ENCODE measurements at places on chromosomes 4 and X.

DNA sequence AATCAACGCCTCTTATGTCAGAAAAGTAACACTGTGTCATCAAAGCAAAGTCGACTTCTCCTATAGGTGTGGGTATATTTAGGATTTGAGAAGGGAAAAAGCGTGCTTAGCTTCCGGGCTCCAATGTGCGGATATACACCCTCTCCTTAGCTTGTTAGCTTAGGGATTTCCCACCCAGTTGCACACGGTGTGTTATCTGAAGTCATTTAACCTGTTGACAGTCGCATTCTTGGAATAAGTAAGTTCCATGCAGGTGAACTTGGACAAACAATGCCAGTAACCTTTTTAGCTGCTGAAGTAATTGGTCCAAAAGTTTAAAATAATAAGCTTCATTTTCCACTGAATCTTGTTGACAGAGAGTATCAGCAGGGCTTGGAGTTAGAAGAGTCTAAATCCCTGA is 113.7 kb downstream of the SHROOM3 start:
- no peak for DNase-seq

DNA sequence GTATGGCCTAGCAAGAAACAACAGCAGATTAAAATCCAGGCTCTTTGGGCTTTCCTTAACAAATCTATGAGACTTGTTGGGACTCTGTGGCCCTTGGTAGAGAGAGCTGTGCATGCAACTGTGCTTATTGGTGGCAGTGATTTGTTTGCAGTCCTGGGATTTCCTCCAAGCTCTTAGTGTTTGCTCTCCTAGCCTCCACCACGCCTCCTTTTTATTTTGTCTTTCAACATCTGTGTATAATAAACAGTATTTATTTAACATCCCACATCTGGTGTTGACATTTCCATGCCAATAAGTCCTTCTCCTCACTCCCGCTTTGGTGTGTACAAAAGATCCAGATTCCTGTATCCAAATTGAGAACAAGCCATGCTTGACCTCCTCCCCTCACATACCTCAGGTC is 3.1 kb downstream of the TNMD start:
- DNase-seq = no peak

DNA sequence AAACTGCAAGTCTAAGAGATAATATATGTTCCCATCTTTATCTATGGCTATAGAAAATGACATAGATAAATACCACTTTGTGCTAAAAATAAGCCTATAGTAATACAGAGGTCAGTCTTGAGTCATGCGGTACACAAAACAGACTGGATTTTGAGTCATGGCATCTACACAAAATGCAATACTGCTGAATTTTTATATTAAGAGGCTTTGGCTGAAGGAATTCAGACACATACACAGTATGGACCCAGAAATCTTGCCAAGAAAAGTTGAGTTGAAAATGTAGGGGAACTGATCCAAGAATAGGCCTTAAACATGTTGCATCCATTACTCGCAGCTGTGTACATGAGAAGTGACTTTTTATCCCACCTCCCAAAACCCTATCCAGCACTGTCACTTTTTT is 184.4 kb downstream of the TENM3 start:
- DNase-seq = no peak

DNA sequence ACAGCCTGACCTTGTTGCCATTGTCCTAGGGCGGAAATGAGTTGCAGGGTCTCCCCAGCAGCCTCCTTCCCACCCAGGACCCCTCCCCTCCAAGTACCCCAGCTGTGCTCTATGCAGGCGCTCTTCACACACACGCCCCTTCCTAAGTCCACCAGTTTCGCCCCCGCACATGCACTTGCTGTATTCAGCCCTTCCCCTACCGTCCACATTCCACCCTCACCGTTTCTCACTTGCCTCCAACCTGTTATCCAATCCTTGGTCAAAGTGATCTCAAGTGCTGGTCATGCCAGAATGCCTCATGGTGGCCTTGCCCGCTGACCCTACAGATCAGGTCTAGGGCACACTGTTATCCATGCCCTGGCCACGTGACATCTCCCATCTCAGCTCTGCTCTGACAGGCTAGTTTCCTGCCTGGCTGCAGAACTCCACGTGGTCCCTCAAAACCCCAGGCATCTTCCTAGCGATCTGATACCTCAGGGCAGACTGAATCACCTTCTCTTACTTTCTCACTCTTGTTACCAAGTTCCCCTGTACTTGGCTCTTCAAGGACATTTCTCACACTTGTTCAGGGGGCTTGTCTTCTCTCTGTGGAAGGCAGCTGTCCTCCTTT is 39.7 kb downstream of the NSG1 start:
- DNase-seq = peak; percentile 25

GRCh38 chrX:129092242-129092641 is 431.0 kb downstream of the SMARCA1 start:
- DNase-seq = no peak

- peak; percentile 89 for DNase-seq
Observed at GRCh38 chrX:133415276-133416105, at the start of gene GPC4. TSS of gene GPC4 (minus strand) at chrX:133415489. CDS start at chrX:133414965, 524 bp downstream.

GRCh38 chr4:78936989-78937388 is 2.2 kb downstream of the PAQR3 start:
- no peak for DNase-seq

DNA sequence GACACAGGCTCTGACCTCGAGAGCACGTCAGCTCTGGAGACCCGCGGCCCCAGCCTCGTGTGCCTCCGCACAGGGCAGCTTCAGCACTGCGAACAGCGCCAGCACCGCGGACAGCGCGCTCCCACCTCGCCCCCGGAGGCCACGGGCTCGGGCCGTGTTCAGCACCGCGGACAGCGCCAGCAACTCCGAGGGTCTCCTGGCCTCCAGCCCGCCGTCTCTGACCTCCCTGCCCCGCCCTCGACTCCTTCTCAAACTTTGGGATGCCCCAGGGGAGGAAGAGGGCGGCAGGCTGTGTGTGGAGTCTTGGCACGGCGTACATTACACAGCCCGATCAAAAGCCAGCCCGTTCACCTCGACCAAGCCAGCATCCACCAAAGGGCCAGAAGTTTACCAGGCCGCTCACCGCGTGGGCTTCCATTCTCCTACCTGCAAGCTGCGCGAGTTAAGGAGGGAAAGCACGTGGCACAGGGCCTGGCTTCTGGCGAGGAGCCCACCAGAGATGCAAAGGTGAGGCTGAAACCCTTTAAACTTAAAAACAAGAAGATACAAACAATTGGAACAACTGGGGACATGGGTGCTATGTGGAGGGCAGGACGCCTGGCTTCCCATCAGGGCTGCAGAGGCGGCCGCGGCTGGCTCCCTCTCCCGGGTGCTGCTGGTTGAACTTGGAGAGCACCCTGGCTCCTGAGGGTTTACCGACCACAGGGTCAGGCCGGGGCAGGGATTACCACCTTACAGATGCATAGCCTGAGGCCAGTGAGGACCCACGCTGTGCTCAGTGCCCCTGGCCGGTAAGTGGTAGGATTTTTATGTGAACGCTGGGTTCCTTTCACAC is 4.5 kb upstream of the NKX1-1 start:
- DNase-seq = peak; percentile 85

GRCh38 chr4:150986085-150986484 is 29.0 kb downstream of the LRBA start:
- no peak for DNase-seq

GRCh38 chr4:80498725-80499124 is 163.2 kb downstream of the CFAP299 start:
- no peak for DNase-seq

Data from aorta (tissue), 5 donors.